CD4-positive, alpha-beta T cell (primary cell): ENCODE measurements at places on chromosomes 2 and 18. TPM values are rescaled to one million over a fixed set of nuclear protein-coding genes. Genes with fewer than 3 reads are reported as not detected.

Gene TNFAIP6
- not detected for total RNA-seq

DNA sequence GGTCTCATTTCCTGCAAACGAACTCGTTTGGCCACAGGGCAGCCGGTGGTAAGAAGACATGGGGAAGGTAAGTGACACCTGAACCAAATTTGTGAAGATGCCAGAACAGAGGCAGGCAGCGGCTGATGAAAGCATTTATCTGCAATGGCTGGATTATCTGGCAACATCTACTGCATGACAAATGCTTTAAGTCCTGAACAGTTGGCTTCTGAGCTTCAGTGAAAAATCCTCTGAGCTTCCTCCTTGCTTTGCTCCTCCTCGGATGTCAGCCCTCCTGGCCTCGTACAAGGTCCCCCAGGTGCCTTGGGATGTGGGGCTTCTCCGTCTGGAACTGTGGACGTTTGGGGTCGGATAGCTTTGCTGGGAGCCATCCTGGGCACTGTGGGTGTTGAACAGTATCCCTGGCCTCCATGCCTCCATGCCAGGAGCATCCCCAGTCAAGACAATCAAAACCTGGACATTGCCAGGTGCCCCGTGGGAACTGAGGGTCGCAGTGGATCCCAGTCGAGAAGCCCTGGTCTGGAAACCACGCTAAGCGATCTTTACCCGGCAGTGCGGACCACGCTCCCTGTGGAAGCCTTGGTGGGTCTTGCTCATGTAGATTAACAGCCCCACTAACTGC is 49.3 kb downstream of the KCNG2 start:
- DNase-seq = no peak
- H3K36me3 ChIP-seq = no peaks in the 10 kb centered on the region
- H3K27ac ChIP-seq = no peak overlapping the region
- H3K4me1 ChIP-seq = no peaks in the 10 kb centered on the region
- H3K4me3 ChIP-seq = no peak overlapping the region
- no peaks in the 10 kb centered on the region for H3K27me3 ChIP-seq

DNA sequence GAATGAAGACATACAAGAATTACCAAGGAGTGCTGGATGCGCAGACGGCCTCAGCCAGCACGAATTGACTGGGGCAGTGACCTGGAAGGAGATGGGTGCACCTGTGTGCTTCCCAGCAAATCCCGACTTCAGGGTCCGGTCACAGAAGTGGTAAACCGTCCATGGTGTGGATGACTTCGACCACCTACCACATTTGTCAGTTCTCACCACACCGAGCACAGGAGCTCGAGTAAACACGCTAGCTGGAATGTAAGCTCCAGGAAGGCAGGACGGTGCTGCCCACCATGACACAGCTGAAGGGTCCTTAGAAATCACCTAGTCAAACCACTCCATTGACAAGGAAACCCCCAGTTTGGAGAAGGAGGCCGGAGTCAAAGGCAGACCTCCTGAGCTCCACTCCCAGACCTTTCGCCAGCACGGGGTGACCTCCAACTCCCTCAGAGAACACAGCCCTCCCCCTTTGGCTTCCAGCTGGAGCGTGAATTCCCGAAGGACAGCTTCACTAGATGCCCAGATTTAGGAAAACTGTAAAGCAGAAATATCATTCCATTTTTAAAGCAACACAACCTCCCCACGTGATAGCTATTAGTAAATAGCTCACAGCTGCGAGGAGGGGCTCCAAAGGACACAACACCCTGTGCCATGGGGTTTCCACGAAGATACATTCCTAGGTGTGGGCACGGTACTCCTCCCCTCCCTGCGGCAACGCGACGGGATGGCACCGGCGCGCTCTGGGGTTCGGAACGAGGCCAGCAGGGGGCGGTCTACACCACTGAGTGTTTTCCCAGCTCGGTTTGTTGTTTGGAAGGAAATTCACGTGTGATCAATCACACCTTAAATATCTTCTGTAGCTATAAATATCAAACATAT is 34.1 kb upstream of the GNAL start:
- H3K4me1 ChIP-seq = peaks cover 5% of the 10 kb centered on the region
- H3K4me3 ChIP-seq = no peak overlapping the region
- H3K27me3 ChIP-seq = peaks cover 4% of the 10 kb centered on the region
- peak; percentile 24 for DNase-seq
- no peak overlapping the region for H3K27ac ChIP-seq
- H3K36me3 ChIP-seq = no peaks in the 10 kb centered on the region

- DNase-seq = peak; percentile 27
- H3K4me3 ChIP-seq = no peak overlapping the region
- no peaks in the 10 kb centered on the region for H3K36me3 ChIP-seq
- H3K4me1 ChIP-seq = no peaks in the 10 kb centered on the region
- H3K27me3 ChIP-seq = no peaks in the 10 kb centered on the region
These were observed 137.0 kb downstream of the BCL11A start for GRCh38 chr2:60416221-60417008.

DNA sequence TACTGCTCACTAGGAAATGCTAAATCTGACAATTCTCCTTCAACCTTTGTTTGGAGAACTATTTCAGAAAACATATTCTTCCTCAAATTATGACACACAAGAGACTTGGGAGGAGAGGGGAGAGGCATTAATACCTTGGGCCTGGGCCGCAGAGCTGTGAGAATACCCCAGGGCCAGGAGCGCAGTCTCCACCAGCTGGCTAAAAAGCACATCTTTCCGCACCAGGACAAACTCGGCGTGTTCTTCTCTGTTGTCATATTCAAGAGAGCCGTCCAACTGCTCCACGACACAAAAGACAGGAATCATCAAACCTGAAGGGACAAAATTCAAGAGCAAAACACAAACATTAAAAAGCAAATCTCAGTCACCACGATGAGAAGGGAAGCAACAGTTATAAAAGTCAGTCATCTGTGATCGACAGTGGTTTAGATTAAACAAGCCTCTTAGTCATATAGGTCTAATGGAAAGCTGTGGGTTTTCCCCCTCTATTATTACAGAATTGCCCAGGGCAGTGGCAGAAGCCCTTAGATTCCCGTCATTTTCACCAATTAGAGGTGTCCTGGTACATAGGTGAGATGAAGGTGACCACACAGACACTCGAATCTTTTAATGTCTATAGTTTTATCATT is 24.4 kb downstream of the SATB2 start:
- H3K36me3 ChIP-seq = no peaks in the 10 kb centered on the region
- no peak for DNase-seq
- H3K4me3 ChIP-seq = no peak overlapping the region
- H3K27me3 ChIP-seq = peaks cover 2% of the 10 kb centered on the region

GRCh38 chr2:220936641-220937197 is 635.4 kb downstream of the EPHA4 start:
- H3K4me3 ChIP-seq = no peak overlapping the region
- DNase-seq = no peak
- H3K4me1 ChIP-seq = no peaks in the 10 kb centered on the region
- no peak overlapping the region for H3K27ac ChIP-seq

Gene DTNA
- not detected for total RNA-seq

DNA sequence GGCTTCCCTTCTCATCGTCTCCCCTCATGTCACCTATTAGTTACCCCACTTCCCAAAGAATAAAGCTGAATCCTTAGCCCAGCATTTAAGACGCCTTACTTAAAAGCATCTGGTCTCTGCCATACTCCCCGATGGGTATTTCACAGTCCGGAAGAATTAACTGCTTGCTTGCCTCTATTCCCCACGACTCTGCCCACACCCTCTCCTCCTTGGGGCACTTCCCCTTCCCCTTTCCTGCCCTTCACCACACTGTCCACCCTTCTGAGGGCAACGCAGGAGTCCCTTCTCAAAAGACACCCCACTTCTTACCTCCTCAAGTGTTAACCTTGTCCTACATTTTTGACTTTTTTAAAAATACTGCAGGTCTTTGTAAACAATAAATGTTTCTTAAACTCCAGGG is 60.1 kb upstream of the RMP24 start:
- no peak overlapping the region for H3K27ac ChIP-seq
- no peaks in the 10 kb centered on the region for H3K36me3 ChIP-seq
- no peaks in the 10 kb centered on the region for H3K27me3 ChIP-seq
- H3K4me1 ChIP-seq = no peaks in the 10 kb centered on the region
- no peak overlapping the region for H3K4me3 ChIP-seq
- no peak for DNase-seq
